ENCODE measurements at places on chromosomes 2 and 18.

DNA sequence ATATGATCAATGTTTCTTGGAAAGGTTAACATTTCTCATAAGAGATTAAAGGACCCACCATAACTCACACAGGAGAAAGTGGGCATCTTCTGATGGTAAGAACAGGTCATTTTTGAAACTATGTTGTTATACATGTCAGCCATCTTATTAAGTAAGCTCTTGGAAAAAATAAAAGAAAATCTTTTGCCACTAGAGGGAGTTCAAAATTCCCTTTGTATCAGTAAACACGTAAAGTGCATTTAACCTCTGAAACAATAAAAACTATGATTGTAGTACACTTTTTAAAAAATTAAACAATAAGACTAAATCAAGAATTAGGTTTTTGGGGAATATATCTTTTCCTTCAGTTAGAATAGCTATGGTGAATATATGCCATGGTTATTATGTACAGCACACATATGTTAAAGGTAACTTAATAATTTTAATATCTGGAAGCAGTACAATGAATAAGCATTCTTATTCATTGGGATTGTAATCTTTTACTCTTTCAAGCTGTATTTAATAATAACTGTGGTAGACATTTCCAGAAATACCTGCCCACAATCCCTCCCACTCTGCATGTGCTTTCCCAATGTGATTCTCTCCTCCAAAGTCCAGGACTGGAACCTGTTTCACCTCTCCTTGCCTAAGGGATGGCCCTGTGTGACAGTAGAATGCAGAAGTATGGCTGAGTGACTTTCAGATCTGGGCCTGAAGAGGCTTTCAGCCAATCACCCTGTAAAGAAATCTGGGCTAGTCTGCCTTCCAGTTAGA, 64.2 kb downstream of the RBMS1 start:
- DNase-seq = no peak

DNA sequence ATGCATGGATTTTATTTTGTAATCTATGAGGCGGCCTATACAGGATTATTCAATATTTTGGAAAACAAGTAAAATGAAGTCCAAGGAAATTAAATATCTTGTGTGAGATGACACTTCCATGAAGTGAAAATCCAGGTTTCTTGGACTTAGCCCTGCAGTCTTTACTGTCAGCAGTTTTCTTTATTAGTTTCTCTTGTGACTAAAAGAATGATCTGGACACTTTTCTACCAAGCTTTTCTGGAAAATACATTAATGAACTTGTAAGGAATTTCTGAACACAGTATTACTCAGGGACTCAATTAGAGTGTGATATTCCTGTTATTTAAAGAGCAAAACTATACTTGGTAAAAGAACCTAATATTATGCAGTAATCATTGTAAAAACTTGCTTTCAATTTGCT, 610.4 kb upstream of the SLC8A1 start:
- no peak for DNase-seq

DNA sequence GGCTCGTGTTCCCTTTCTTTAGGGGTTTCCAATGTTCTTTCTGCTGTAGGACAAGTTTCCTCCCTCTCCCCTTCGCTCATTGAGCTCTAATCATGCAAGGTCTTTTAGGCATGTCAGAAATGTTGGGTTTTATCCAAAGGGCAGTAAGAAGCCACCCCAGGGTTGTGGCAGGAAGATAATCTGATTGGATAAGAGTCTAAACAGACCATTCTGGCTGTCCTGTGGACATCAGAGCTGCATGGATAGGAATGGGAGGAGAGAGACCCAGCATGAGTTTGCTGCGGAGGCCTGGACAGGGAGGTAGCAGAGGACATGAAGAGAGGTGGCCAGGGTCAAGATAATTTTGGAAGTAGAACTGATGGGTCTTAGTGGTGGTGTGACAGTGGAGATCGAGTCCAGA, 88.2 kb downstream of the ACKR3 start:
- no peak for DNase-seq

- no peak for DNase-seq
These were observed at the start of gene CAVIN2 for GRCh38 chr2:191846515-191847476. Gene CAVIN2, minus strand, starts transcription at chr2:191847088. Its CDS starts 163 bp downstream, at chr2:191846925.

GRCh38 chr18:35158728-35159450, 81.9 kb upstream of the ZNF397 start:
- no peak for DNase-seq

DNA sequence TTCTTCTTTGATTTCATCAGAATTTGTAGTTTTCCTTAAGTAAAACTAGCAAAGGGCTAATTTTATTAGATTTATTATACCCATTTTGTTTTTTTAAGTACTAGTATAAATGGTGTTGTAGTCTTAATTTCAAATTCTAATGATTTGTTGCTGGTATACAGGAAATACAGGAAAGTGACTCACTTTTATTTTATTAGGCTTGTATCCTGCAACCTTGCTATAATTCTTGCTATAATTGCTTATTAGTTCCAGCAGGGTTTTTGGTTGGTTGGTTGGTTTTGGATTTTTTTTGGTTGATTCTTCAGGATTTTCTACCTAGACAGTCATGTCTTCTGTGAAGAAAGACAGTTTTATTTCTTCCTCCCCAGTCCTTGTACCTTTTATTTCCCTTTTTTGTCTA, 110.6 kb upstream of the IL1R2 start:
- no peak for DNase-seq

DNA sequence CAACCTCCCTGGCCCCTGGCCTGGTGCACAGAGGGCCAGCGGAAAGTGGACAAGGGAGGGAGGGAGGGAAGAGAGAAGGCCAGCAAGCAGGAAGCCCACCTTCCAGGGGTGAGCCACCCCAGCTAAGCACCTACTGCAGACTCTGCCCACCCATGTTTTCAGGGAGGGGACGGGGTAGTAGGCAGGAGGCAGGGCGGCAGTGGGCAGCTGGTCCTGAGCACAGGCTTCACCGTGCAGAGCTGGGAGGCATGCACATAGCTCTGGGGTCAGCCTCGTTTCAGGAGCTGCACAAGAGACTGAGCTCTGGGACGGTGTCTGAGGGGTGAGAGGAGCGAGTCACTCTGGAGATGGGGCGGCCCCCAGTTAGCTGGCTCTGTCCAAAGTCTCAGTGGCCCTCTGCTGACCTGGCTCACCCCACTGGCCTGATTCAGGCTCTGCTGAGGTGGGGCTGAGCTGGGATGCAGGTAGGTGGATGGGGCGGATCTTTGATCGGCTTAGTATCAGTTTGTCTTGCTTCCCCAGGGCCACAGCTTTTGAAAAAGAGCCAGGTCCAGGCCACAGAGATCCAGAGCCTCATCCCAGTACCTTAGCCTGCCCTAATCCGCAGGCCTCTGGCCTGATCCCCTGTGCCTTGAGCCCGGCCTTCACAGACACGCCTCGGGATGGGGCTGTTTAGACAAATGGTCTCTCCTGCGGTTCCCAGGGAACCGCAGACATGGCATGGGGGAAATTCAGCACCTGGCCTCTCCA, 3.7 kb downstream of the NMUR1 start:
- no peak for DNase-seq

DNA sequence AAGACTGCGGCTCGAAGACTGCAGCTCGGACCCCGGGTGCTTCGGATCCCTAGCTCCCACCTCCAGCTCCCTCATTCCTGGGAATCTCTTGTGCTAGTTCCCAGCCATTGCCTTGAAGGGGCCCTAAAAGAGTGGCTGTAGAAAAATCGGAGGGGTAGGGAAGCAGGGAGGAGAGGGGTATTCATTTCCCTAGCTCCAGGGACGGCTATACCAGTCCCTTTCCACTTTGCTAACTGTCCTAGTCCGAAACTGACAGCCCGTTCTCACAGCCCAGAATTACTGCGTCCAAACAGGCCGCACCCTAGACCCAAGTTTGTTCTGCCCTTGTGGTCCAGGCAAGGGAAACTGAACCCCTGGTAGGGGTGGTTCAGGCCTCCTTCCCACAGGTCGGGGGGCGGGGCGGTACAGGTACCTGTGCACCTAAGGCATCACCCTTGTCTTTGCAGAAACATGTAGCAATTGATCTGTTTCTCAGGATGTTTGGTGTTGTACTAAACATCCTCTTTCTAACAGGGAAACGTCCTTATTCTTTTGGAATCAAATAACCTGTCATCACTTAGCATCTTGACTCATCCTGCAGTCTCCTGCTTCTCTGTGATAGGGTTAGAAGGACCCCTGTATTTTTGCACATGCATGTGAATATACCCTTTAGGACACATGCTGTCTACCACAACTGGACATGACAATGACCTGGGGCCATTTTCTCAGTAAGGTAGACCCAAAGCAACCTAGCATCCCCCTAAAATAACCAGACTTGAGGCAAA, 4.0 kb downstream of the EMX1 start:
- no peak for DNase-seq
